CD8-positive, alpha-beta memory T cell (primary cell): ENCODE measurements at places on chromosomes 4 and X. TPM values are rescaled to one million over a fixed set of nuclear protein-coding genes. Genes with fewer than 3 reads are reported as not detected.

RS1 gene
- total RNA-seq: not detected

DNA sequence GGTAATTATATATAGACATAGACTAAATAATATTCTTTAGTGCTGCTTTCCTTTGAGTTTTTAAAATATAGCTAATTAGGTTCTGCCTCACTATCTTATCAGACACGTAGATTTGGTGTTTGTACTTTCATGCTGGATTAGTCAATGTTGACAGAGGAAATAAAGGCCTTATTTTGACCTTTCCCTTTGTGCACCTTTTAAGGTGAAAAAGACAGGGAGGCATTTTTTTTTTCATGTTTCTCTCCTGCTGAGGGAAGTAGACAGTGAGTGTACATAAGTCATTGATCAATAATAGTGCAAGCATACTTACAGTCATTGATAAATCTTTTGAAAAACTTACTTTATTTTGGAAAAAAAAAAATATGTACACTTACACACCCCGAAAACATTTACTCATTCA is 467.8 kb downstream of the GRXCR1 start:
- DNase-seq: no peak

DNA sequence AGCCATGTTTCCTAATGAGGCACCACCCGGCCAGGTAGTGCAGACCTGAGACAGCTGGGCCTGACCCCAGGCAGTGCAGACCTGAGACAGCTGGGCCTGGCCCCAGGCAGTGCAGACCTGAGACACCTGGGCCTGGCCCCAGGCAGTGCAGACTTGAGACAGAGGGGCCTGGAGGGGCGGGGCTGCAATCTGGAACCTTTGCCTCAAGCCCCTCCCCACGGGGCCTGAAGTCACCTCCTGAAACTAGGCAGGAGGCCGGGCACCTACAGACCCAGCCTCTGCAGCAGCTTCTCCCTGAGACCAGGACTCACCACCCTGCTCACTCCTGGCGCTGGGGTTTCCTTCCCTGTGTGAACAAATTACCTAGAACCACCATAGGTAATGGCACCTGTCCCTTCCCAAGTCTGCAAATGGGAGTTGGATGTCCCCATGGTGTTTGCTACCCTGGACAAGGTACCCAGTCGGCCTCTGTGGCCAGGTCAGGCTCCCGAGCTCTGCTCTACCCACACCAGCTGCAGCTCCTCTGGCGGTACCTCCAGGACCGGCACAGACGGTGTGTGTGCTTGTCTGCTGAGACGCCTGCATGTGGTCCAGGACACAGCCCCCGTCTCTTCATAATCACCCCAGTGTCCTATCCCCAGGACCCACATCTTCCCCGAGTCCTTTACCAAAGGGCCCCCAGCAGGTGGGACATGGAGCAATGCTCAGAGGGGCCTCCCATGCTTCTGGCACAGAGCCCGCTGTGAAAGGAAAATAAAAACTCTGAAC is 53.1 kb upstream of the C4orf50 start:
- DNase-seq: no peak

CPXCR1 gene
- total RNA-seq: not detected

GRCh38 chrX:136251041-136251991 is at the start of gene MAP7D3:
Gene MAP7D3, minus strand, starts transcription at chrX:136251400. Its CDS starts 42 bp downstream, at chrX:136251358.
- DNase-seq: peak; percentile 62

- DNase-seq: no peak
Measured at GRCh38 chr4:172104539-172104938, 291.3 kb downstream of the GALNTL6 start.

GRCh38 chrX:14865201-14865600 is 7.7 kb downstream of the FANCB start:
- DNase-seq: no peak

- DNase-seq: no peak
Measured at GRCh38 chr4:154304679-154305078, 186.9 kb downstream of the DCHS2 start.

DNA sequence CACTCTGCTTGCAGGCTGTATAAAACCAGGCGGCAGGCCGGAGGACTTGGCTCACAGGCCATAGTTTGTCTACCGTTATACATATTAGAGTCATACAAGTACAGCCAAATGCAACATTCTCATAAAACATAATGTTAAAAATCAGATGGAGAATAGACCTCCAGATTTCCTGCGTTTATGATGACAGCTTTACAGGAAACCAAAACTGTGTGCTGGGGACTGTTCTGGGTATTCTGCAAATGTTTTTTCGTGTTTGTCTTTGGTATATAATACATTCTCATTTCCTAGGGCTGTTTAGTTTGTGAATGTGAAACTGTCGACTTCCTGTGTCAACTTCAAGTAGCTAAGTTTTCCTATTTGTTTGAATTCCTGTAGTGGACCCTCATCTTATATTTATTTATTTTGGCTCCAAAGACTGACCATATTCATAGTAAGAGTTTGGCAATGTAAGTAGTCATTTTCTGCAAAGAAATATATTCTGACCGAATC is 79.5 kb upstream of the FAM9C start:
- DNase-seq: no peak
